ENCODE measurements at places on chromosomes 2 and 18. TPM values are rescaled to one million over a fixed set of nuclear protein-coding genes. Genes with fewer than 3 reads are reported as not detected.

ABI2 gene
- polyA plus RNA-seq = 26.4 TPM

PROKR1 gene
- polyA plus RNA-seq = 0.02 TPM

CFAP221 gene
- polyA plus RNA-seq = 0.63 TPM

FARSB gene
- polyA plus RNA-seq = 11.7 TPM
